CD4-positive, alpha-beta T cell treated with Interleukin-17A for 1 hour (primary cell): ENCODE measurements at places on chromosomes 4 and X.

DNA sequence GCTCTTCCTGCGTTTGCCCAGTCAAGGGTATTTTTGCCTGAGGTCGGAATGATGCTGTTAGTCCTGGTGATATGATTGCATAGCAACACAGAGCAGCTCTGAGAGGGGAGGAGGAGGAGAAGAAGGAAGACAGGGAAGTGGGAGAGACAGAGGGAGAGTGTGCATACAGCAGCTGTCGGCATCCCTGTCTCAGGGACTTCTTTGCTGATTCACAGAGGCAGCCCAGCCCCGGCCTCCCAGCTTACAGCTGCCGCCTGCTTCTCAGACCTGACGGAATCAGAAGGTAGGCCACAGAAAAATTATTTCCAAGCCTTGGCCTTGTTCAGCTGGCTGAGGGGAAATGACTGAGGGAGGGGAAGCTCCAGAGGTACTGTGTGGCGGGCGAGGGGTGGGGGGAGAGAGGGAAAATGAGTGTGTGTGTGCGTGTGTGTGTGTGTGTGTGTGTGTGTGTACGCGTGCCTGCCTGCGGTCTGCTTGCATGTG, 319 bp downstream of the DRP2 start:
- DNase-seq, result peak; percentile 16

DNA sequence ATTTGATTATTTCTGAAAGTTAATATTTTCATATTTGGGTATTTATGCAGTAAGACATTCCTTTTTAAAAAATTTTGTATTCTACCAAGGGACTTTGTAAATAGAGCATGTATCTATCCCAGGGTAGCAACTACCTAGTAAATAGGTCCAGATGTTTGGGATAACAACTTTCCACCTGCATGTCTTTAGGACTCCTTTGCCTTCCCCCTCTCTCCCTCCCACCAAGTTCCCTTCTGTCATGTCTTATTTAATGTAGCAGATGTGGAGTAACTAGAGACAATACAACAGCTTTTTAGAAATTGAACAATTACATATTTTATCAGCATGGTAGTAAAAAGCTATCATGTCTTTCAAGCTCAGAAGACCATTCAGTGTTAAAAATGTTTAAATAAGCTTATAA, 821.0 kb downstream of the C4orf33 start:
- DNase-seq, result no peak

GRCh38 chr4:107701565-107701964, 18.5 kb downstream of the PAPSS1 start:
- no peak for DNase-seq

DNA sequence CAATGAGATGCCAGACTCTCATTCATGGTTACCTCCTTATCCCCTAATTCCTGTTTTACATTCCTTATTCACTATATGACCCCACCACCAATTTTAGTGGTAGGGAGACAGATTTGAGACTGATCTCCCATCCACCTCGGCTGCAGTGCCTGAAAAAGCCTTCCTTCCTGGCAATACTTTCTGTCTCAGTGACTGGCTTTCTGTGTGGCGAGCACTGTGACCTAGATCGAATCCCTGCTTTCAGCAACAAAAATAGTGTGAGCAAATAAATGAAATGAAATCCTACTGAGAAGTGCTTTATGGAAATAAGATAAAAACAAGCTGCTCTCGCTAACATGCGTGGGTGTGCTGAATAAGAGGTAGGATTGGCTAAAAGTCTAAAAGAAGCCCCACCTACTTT, 165.3 kb downstream of the GPM6A start:
- no peak for DNase-seq

- no peak for DNase-seq
Measured at GRCh38 chr4:157050561-157050960, 25.4 kb upstream of the GLRB start.
